ENCODE measurements at places on chromosomes 11 and 22.

- DNase-seq = no peak
Observed at GRCh38 chr11:102192349-102193066, 82.3 kb downstream of the YAP1 start.

DNA sequence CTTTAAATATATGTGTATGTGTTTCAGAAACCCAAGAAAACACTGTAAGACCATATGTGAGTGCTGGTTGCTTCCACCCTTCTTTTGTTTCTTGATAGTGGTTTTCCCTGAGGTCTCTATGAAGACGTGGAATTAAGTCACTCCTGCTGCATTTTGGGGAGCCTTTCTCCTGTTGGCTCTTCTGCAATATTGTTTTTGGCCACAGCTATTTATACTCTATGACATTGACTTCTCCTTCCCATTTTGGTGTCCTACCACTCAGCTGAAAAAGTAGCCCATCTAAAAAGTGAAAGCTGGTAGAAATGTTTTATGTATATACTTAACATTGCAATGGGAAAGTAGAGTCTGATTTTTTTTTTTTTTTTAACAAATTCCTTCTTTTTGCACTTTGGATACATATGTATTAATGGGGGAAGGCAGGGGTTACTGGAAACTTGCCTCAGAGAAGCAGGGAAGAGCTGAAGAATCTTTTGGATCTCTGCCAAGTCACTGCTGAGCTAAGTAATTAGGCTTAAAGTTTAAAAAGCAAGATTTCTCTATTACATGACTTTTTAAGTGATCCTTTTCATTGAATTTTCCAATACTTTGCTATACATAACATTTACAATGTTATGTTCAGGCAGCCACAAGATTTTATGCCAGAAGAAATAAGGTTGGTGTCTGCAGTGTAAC is 1.8 kb downstream of the TTC17 start:
- no peak for DNase-seq

DNA sequence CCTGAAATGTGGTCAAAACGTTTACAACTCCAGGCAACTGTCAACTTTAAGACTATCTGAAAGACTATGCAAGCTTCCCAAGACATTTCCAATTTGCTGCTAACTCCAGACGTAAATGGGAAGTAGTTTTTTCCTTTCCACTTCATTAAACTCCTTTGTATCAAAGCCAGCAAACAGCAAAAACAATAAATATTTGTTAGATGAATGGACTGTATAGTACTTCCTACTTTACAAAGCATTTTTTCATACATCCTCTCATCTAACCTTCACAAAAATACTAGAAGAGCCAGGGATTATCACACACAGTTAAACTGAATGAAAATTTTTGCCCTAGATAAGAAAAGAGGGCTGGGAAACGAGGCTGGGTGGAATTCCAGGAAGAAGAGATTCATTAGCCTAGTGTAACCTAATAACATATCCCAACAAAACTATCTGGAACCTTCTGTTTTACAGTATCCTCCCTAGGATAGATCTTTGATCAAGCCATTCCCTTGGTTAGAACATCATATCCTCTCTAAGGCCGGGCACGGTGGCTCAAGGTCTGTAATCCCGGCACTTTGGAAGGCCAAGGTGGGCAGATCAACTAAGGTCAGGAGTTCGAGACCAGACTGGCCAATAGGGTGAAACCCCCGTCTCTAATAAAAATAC is 10.4 kb downstream of the NUP98 start:
- DNase-seq = no peak

DNA sequence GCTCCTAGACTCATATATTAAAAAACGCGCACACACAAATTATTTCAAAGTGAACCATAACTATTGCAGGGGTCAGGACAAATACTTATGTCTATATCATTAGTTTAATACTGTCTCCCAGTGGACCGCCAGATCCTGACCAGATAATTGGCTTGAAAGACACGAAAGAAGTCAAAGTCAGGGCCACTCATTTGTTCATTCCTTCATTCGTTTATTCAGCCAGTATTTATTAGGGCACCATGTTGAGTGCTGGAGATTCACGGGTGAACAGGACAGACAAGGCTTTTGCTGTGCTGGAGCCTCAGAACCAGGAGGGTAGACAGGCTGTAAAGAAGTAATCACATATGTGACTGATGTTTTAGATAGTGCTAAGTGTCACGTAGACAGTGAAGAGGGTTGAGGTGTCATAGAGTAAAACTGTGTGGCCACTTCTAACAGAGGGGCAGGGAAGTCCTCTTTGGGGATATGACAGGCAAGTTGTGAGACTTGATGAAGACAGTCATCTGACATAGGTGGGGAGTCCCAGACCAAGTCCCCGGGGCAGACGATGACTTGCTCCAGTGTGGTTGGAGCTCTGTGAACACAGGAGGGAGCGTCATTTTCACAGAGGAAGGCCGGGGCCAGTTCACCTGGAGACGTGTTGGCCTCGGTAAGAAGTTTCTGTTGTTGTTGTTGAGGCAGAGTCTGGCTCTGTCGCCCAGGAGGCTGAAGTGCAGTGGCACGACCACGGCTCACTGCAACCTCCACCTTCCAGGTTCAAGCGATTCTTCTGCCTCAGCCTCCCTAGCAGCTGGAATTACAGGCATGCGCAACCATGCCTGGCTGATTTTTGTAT is 25.9 kb downstream of the RBX1 start:
- no peak for DNase-seq

- peak; percentile 81 for DNase-seq
Observed at GRCh38 chr22:31080848-31081649, at the start of gene SMTN. Gene SMTN (plus strand): TSS chr22:31081318. CDS start chr22:31083259, 1,941 bp downstream.

Data from CD4-positive, alpha-beta T cell treated with Interleukin-6 at 100 ng/mL for 8 hours (primary cell).